ENCODE measurements at places on chromosomes 5 and 9.

GRCh38 chr5:26872337-26872736, 166.0 kb downstream of the CDH9 start:
- no peak overlapping the region for H3K4me3 ChIP-seq
- H3K36me3 ChIP-seq = no peaks in the 10 kb centered on the region
- DNase-seq = no peak
- H3K27me3 ChIP-seq = no peaks in the 10 kb centered on the region
- H3K27ac ChIP-seq = no peak overlapping the region
- no peaks in the 10 kb centered on the region for H3K4me1 ChIP-seq

DNA sequence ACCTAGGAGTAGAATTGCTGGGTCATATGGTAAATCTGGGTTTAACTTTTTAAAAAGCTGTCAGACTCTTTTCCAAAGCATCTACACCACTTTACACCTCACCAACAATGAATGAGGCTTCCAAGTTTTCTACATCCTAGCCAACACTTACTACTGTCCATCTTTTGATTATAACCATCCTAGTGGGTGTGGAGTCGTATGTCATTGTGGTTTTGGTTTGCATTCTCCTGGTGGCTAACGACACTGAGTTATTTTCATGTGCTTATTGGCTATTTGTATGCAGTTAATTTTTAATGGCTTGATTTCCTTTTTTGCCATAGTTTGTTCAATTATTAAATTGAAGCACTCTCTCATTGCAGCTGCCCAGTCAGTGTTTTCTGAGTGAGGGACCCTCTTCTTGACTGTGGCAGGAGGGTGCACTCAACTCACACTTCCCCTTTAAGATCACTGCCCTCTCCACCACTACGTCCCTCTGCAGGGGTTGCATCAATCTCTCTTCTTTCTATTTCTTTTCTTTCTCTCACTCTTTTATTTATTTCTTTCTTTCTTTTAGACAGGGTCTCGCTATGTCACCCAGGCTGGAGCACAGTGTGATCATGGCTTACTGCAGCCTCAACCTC, 182.3 kb downstream of the C9orf152 start:
- H3K36me3 ChIP-seq = no peaks in the 10 kb centered on the region
- no peak for DNase-seq
- H3K4me1 ChIP-seq = peaks cover 8% of the 10 kb centered on the region
- H3K4me3 ChIP-seq = no peak overlapping the region
- no peaks in the 10 kb centered on the region for H3K27me3 ChIP-seq

GRCh38 chr9:83197591-83197990, 134.6 kb upstream of the RASEF start:
- H3K4me3 ChIP-seq = no peak overlapping the region
- DNase-seq = no peak
- no peak overlapping the region for H3K27ac ChIP-seq
- H3K36me3 ChIP-seq = no peaks in the 10 kb centered on the region

DNA sequence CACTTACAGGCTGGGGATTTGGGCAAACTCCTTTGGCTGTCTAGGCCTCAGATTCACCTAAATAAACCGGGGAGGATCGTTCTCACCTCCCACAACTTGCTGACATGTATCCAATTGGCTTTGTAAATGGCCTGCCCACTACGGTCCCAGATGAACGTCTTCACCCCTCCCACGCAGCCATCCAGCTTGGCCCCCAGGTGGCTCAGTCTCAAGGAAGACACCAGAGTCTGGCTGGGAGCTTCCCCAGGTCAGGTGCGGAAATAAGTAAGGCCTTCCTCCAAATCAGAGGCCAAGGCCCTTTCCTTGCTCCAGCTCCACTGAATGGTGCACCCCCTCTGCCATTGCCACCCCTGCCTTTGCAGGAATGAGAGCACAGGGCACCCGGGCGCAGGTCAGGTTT, 11.4 kb downstream of the CIZ1 start:
- no peaks in the 10 kb centered on the region for H3K36me3 ChIP-seq
- DNase-seq = no peak
- no peaks in the 10 kb centered on the region for H3K27me3 ChIP-seq
- H3K4me1 ChIP-seq = no peaks in the 10 kb centered on the region
- H3K27ac ChIP-seq = no peak overlapping the region

DNA sequence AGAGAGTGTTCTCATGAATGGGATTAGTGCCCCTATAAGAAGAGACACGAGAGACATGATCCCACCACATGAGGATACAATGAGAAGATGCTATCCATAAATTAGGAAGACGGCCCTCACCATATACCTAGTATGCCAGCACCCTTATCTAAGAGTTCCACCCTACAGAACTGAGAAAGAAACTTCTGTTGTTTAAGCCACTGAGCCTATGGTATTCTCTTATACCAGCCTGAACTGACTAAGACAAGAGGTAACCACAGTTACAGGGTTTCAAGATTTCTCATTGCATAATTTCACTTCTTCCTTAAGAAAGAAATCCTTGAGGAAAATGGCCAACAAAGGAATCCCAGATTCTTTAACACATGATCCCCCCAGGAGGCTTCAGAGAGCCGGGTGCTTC, 412.4 kb downstream of the NTRK2 start:
- no peaks in the 10 kb centered on the region for H3K27me3 ChIP-seq
- H3K4me3 ChIP-seq = no peak overlapping the region
- no peaks in the 10 kb centered on the region for H3K4me1 ChIP-seq
- no peak for DNase-seq
- no peaks in the 10 kb centered on the region for H3K36me3 ChIP-seq
- no peak overlapping the region for H3K27ac ChIP-seq

DNA sequence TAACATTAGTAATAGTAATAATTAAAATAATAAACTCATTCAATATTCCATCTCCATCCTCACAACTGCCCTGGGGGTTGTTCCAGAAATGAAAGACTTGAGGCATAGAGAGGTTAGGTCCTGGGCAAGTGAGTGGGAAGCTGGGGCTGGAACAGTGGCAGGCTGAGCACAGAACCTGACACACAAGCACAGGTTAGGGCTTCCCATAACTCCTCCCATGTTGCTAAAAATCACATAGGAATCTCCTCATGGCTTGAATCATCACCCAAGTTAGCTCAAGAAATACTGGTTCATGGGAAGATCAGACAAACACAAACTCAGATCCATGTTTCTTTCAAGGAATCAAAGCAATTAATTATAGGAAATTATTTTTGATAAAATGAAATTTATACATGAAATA, 487.7 kb downstream of the SEMA5A start:
- no peak for DNase-seq
- no peaks in the 10 kb centered on the region for H3K4me1 ChIP-seq
- H3K27ac ChIP-seq = no peak overlapping the region
- H3K27me3 ChIP-seq = no peaks in the 10 kb centered on the region
- no peaks in the 10 kb centered on the region for H3K36me3 ChIP-seq
- H3K4me3 ChIP-seq = no peak overlapping the region

DNA sequence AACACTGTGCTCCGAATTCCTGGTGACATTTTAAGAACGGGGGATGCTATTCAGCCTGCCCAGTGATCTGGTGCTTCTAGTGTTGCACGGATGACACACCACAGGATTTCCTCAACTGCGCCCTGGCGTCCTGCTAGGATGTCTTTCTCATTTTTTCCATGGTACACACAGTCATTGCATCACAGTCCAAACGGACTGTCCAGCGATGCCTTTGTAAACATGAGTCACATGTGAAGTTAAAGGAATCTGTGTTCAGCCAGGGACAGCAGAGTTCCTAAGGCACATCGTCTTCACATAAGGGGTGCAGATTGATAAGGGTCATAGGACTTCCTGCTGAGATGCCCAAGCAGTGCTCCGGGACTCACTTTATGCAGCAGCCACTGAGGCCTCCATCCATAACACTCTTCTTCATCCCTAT, 9.3 kb upstream of the PTPN3 start:
- H3K4me1 ChIP-seq = peaks cover 10% of the 10 kb centered on the region
- no peak overlapping the region for H3K4me3 ChIP-seq
- H3K27ac ChIP-seq = peak overlapping the region; percentile 83

DNA sequence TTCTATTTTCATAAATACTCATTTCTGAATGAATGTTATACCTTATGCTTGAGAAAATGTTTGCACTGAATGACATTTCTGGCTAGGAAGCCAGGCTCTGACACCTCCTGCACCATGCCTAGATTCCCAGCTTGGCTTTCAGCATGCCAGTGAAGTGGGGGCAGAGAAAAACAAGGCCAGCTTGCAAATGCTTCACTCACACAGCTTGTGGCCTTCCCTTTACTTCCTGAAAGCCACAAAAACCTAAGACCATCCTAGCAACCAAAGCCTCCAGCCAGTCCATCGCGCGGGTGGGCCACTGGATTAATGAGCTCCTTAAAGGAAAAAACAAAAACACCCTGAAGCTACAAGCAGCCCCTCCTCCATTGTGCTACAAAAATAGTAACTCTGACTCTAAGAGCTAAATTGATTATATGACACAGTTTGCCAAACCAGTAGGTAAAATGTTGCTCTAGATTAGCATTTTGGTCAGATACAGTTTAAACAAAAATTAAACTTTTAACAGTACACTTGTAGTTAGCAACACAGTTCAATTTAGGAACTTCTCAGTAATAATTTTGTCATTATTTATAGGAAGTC, 159.9 kb downstream of the TSSK1B start:
- no peak overlapping the region for H3K4me3 ChIP-seq
- H3K27me3 ChIP-seq = no peaks in the 10 kb centered on the region
- no peaks in the 10 kb centered on the region for H3K36me3 ChIP-seq
- no peak for DNase-seq

GRCh38 chr5:167623354-167623753, 668.1 kb upstream of the WWC1 start:
- H3K4me1 ChIP-seq = no peaks in the 10 kb centered on the region
- DNase-seq = no peak
- no peak overlapping the region for H3K27ac ChIP-seq

- no peak overlapping the region for H3K27ac ChIP-seq
- no peak overlapping the region for H3K4me3 ChIP-seq
- H3K4me1 ChIP-seq = no peaks in the 10 kb centered on the region
These were observed 151.2 kb downstream of the TTC39B start for GRCh38 chr9:15155826-15156225.

GRCh38 chr5:78293851-78294247, 649 bp downstream of the AP3B1 start:
- peak overlapping the region; percentile 95 for H3K27ac ChIP-seq
- H3K4me1 ChIP-seq = no peaks in the 10 kb centered on the region
- H3K4me3 ChIP-seq = peak overlapping the region; percentile 73
- no peaks in the 10 kb centered on the region for H3K27me3 ChIP-seq

DNA sequence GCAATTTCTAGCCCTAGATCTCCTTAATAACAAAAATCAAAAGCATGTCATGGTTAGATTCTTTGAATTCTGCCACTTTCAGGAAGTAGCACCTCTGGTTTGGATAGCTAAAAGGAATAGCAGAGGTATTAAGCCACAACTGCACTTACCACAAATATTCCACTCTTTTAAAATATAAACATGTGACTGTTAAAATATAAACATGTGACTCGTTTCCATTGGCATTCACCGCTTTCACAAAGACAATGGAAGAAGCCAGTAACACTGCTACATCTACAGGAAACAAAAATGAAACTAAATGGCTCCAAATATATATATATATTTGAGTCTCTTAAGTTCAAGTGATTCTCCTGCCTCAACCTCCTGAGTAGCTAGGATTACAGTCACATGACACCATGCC, 222.9 kb downstream of the ARL15 start:
- H3K27ac ChIP-seq = no peak overlapping the region
- no peaks in the 10 kb centered on the region for H3K27me3 ChIP-seq
- H3K4me3 ChIP-seq = no peak overlapping the region
- no peaks in the 10 kb centered on the region for H3K4me1 ChIP-seq

DNA sequence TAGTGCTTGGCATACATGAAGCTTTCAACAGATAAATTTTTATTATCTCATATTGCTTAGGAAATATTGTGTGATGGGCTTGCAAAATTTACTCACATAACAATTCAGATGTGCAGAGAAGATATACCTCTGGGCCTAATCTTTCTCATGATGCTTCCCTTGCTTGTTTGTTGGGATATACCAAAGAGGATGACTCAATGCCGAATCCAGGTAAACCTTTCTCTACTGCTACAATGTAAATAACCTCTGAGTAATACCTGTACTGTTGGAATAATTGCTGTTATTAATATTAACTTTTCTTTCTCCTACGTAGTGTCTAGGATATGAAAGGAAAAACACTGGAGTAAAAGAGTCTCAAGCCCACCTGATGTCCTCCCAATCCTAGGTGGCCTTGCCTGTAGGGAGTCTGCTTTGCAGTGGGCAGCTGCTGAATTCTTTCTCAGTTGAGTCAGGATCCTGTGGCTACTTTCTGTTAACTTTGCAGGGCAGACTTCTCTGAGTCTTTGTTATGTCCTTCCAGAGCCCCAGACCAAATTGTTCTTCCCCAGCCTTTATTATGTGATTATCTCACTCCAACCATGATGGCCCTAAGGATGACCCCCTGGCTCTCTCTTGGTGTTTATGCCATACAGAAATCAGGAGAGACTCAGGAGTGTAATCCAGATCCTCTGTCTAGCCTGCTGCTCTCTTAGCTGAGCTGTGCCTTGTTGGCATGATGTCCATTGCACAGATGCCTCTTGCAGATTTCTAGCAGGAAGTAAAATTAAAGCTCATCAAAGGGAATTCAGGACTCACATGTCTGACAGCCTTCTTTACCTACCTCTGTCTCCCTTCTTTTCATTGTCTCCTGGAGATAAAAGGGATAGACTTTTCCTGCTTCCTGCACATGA, 208.1 kb downstream of the SNX18 start:
- DNase-seq = no peak
- no peaks in the 10 kb centered on the region for H3K27me3 ChIP-seq
- no peaks in the 10 kb centered on the region for H3K4me1 ChIP-seq
- no peaks in the 10 kb centered on the region for H3K36me3 ChIP-seq
- no peak overlapping the region for H3K4me3 ChIP-seq

GRCh38 chr9:86508208-86508903, 154.1 kb upstream of the TUT7 start:
- no peak for DNase-seq
- no peak overlapping the region for H3K4me3 ChIP-seq
- H3K4me1 ChIP-seq = no peaks in the 10 kb centered on the region

DNA sequence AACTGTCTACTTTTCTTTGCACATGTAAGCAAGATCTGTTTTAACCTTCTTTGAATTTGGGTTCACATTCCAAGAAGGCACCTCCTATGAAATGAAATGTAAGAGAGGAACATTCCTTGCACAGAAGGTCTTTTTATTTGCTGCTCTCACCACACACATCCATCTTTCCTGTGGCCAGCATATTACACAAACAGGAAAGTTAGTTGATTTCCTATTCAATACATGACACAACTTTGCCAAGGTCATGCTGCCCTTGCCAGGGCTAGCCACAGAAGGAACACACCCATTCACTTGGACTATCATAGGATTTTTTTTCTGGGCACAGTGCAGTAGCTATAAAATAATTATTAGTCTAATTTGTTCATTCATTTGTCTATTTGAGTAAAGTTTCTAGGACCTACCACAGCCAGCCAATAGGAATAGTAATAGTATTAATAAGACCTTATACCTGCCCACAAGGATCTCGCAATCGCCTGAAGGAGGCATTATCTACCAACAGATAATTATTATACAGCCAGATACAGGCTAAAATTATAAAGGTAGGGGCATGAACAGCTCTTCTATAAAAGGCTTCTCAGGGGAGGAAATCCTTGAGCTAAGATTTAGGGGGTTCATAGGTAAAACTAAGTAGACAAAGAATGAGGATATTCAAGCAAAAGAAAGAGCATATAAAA, 78.1 kb upstream of the NREP start:
- H3K4me1 ChIP-seq = no peaks in the 10 kb centered on the region
- H3K36me3 ChIP-seq = no peaks in the 10 kb centered on the region
- DNase-seq = no peak
- no peak overlapping the region for H3K4me3 ChIP-seq
- H3K27me3 ChIP-seq = no peaks in the 10 kb centered on the region

Measured in hepatocyte (in vitro differentiated cells).